EL (cell line): ENCODE measurements at places on chromosomes 4 and X.

DNA sequence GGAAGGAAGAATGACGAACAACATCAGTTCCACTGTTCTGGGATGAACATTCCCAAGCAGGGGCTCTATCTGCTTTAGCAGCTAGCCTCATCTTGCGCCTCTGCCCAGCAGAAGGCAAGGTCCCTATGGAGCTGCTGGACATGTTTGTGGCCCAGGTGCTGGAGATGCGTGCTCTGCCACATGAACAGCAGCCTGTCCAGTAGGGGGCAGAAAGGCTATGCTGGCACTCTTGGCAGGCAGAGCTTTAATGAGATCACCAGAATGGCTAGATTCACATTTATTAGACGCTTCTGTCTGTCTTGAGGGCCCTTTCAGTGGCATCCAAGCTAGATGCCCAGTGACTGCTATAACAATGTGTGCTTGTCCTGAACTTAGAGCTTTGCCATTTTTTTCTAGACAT is 1826.0 kb downstream of the STIM2 start:
- peak; percentile 48 for DNase-seq

- DNase-seq = no peak
Measured at GRCh38 chr4:6887591-6888371, 21.8 kb upstream of the TBC1D14 start.

DNA sequence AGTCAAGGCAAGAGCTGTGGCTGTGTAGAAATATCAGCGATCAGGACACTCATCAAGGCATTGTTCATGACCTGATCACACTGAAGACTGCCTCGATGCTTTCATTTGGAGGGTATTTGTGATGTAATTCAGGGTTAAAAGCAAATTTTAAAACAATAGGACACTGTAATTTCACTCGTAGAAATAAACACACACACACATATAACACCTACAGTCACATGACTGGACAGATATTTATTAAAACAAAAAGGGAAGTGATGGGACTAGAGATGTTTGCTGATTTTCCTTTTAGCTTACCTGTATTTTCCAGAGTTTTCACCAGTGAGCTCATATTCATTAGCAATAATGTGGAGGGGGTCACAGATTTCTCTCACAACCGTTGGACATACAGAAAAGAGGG is 51.1 kb upstream of the KDR start:
- DNase-seq = no peak

- peak; percentile 58 for DNase-seq
Measured at GRCh38 chrX:40094041-40094899, 3.5 kb downstream of the BCOR start.

GRCh38 chr4:76216524-76216923 is 2.9 kb upstream of the SCARB2 start:
- no peak for DNase-seq

GRCh38 chr4:128861856-128862518 is 52.5 kb downstream of the JADE1 start:
- DNase-seq = no peak

DNA sequence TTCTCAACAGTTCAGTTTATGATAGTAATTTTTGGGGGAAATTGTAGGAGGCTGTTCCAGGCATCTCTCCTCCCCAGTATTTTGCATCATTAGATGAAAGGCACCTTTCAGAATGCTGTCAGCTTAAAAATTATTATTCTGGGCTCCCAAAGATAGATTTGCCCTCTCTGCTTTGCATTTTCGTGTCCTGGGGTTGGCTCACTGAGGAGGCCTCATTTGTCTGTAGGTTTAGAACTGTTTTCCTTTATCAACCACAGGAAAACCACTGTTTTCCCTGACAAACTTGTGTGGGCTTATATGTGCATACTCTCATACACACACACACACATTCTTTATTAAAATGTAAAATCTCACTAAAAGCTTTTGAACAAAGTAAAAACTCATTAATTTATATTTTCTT is 197.2 kb upstream of the VCX3A start:
- DNase-seq = no peak

GRCh38 chrX:131901546-131901945 is 121.6 kb upstream of the STK26 start:
- no peak for DNase-seq

DNA sequence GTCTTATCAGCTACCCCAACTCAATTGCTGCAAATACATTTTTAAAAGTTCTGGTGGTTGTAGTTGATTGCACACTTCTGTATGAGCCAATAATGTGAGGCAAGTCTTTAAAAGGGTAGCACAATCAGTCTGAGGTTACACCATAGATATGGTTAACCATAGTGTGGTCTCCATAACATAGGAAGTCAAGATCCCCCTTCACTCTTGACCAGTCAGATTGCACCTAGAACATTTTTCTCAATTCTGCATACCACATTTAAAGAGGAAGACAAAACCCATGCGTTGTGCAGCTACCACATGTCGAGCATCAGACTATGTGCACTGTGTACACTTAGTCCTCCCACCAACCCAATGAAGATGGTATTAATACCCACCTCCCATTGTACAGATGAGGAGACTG is 26.5 kb upstream of the CYBB start:
- no peak for DNase-seq

- no peak for DNase-seq
Measured at GRCh38 chrX:132807411-132808030, 150.9 kb downstream of the HS6ST2 start.

GRCh38 chr4:106773076-106773905 is 262.8 kb downstream of the DKK2 start:
- peak; percentile 61 for DNase-seq

- DNase-seq = no peak
Measured at GRCh38 chr4:18388039-18388438, 366.5 kb upstream of the LCORL start.

DNA sequence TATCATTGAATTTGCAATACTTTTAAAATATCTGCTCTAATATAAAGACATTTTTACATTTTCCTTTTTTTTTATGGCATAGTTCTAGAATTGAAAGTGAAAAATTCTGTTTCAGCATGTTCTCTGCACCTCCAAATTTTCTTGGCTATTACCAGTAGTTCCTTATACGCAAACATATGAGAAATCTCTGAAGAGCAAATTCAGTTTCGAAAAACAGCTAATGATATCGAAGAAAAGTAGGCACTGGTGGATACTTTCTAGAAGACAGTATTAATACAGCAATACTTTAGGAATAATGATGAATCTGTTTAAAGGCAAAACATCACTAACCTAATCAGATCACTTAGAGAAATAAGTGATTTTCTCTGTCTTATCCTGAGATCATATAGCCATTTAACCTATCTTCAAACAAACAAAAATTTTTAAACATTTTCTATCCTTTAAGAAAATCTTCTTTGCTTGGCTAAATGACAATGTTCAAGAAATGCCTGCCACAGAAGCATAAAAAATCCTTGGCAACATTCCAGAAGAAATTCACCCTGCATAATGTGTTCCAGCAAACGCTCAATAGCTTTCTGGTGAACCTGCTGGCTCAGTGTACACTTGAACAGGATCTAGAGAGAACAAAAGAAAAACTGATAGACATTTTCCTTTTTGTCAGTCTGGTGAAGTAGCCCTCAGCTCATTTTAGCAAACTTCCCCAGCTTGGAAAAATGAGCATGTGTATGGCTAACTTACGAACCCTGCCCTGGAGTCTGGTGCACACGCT is 51.2 kb upstream of the KLF3 start:
- DNase-seq = no peak

DNA sequence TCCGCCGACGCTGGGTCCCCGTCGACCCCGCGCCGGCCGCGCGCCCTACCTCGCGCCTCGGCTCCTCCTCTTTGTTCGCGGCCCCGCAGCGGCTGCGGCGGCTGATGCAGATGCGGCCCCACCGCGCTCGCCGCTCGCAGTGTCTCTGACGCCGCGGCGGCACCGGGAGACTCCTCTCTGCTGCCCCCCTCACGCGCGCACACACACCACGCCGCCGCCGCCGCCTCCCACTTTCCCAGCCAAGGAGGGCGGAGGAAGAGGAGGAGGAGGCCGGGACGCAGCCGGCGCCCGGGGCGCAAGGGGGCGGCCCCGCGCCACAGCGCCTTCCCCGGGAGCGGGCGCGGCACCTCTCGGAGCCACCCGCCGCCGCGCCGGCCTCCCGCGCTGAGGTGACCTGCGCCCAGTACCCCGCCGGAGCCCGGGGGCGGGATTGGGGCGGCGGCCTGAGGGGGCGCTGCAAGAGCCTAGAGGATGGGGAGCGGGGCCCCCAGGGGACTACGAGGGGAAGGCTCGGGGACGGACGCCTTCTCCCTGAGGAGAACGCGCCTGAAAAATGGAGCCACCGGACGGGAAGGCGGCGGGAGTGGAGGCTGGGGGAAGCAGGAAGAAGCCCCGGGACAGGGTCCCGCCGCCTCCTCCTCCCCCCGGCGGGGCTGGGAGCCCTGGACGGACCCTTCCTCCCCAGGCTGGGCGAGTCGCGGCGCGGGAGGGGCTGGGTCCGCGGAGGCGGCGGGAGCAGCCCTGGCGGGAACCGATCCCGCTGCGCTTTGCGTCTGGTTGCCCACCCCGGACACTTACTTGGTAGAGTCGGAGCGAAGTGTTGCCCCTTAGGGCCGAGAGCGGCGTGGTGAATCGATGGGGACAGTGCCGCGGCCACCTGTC is at the start of gene SH3RF1:
TSS of gene SH3RF1 (minus strand) at position 147 of the 882 bp plus-strand sequence. CDS start 1,744 bp downstream, outside the sequence.
- peak; percentile 93 for DNase-seq

DNA sequence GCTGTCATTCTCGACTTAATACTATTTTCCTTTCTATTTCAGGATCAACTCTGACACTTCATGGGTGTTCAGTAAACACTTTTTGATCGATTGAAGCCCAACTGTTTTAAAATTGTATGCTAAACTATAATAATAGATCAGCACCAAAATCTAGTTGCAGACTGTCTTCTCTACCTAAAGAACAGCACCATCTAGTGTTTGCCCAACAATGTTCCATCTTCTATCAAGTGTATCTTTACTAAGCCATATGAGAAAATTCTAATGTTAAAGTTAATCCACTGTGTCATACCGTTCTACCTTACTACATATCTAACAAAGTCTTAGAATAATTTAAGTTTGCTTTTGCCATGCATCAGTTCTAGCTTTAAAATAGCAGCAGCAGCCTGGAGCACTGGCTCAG is 113.0 kb upstream of the PRDX4 start:
- DNase-seq = peak; percentile 10

GRCh38 chrX:29295987-29296680 is 708.9 kb downstream of the IL1RAPL1 start:
- no peak for DNase-seq

- DNase-seq = no peak
Measured at GRCh38 chrX:105636667-105637066, 185.7 kb upstream of the NRK start.

DNA sequence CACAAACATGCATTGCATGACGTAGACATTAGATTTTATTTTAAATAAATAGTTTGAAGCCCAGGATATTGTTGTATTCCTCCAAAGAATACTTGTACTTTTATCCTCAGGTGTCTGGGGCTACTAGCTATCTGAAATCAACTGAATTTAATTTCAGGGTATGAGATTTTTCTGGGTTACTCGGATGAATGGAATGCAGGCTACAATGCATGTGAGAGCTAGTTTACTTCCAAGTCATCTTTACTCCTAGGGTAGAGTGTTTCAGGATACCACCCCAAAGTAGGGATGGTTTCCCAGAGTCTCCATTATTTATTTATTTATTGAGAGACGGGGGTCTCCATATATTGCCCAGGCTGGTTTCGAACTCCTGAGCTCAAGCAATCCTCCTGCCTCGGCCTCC is 66.4 kb downstream of the HPRT1 start:
- DNase-seq = peak; percentile 53

GRCh38 chrX:1851527-1851926 is 236.7 kb downstream of the ASMT start:
- no peak for DNase-seq

GRCh38 chrX:104108955-104109354 is 3.4 kb upstream of the ZCCHC18 start:
- no peak for DNase-seq

DNA sequence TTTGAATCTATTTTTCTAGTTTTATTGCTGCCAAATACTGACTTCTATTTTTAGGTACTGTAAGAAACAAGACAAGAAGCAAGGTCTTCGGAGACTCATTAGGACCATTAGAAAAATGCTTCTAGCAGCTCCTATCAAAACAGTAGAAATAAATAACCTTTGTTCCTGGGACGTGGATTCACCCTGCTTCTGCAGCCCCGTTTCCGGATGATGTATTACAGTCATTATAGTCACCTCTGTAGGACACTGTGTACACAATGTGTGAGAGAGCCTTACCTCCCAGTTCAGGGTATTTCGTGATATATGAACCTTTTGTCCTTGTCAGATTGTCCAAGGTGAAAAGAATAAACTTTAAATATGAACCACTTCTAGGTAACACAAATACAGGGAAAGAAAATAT is 484.0 kb upstream of the TECRL start:
- no peak for DNase-seq

GRCh38 chrX:12804655-12805054 is 13.4 kb downstream of the PRPS2 start:
- DNase-seq = peak; percentile 7

GRCh38 chr4:53974561-53974960 is 89.8 kb downstream of the CHIC2 start:
- peak; percentile 16 for DNase-seq

GRCh38 chr4:181982437-181982836 is 260.8 kb upstream of the TENM3 start:
- DNase-seq = no peak

DNA sequence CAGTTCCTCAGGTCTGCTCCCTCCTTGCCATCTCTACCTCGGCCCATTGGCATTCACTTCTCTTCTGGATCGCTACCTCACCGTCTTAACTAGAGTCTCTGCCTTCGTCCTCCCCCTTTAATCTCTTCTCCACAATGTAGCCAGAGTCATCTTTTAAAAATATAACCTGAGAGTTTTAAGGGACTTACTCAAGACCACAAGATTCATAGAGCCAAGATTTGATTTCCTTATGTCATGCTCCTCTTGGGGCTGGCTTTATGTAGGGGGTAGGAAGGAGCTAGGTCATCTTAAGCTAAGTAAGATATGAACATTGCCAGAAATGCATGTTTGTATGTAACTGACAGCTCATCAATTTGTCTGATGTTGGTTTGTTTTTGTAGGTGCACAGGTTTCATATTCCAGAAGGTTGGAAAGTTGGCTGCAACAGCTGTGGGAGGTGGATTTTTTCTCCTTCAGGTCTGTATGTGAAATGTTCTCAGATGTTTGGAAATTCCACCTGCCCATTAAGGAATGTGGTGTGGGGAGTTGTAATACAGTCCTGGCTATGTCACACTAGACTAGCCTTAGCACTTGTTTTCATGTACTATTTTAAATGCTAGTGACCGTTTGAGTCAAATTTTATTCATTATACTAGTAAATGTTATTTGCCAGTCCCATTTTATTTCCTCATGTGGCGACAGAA is 19.6 kb downstream of the FUNDC2 start:
- no peak for DNase-seq

- DNase-seq = peak; percentile 13
Measured at GRCh38 chrX:12771445-12772069, 19.7 kb upstream of the PRPS2 start.

- no peak for DNase-seq
Measured at GRCh38 chrX:119745283-119745848, 13.0 kb upstream of the SOWAHD start.

DNA sequence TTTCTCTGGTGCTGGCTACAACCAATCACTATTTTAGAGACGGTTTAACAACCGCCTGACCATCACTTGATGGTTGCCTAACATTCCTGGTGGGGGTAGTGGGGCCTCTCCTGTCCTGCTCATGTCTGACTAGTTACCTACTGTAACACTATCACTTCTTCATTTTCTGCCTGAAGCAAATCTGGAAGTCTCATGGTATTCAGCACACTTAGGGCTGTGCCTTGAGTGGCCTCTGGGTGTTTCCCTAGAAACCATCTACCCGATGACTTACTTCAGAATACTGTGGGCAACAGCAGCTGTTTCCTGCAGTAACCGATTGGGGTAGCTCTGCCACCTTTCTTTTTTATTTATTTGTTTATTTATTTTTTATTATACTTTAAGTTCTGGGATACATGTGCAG is 880.1 kb upstream of the INTU start:
- no peak for DNase-seq

GRCh38 chr4:68724426-68724825 is 54.0 kb upstream of the UGT2B15 start:
- no peak for DNase-seq
